ENCODE measurements at places on chromosomes 1 and 21. TPM values are rescaled to one million over a fixed set of nuclear protein-coding genes. Genes with fewer than 3 reads are reported as not detected.

- DNase-seq: no peak
Measured at GRCh38 chr1:96384611-96385010, 337.0 kb upstream of the PTBP2 start.

GRCh38 chr1:53967409-53968124 is 21.4 kb downstream of the LRRC42 start:
- DNase-seq: no peak

- peak; percentile 27 for DNase-seq
Measured at GRCh38 chr1:30450818-30451233, 272.6 kb downstream of the MATN1 start.

GRCh38 chr1:23601968-23602876 is 42.9 kb upstream of the ID3 start:
- DNase-seq: no peak

- no peak for DNase-seq
Measured at GRCh38 chr1:100304921-100305320, 38.9 kb downstream of the RTCA start.

GRCh38 chr1:203673550-203674411 is 47.1 kb downstream of the ATP2B4 start:
- no peak for DNase-seq

- no peak for DNase-seq
Measured at GRCh38 chr1:14310476-14310875, 288.0 kb upstream of the KAZN start.

GRCh38 chr21:41501919-41502318 is 6.0 kb downstream of the TMPRSS2 start:
- DNase-seq: no peak

GRCh38 chr1:70071601-70072000 is 133.8 kb downstream of the LRRC40 start:
- no peak for DNase-seq

DNA sequence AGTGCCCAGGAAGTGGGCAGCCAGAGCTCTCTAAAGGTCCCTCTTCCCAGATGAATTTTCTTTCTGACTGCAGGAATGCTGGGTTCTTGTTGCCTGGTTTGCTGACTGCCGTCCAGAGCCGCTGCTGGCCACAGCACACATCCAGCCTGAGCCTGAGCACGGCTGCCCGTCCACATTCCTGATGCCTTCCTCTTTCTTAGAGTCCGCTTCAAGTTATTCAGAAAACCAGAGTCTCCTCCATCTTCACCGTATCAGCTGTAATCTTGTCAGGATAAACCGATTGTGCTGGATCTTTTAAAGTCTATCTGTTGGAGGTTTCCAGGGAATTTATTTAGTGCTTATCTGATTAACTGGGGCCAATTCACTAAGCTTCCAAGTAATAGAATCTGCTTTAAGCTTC is 84.8 kb upstream of the BCAR3 start:
- DNase-seq: no peak

GRCh38 chr1:153684892-153685291 is 6.4 kb downstream of the NPR1 start:
- DNase-seq: no peak

- DNase-seq: no peak
Measured at GRCh38 chr1:69982992-69983391, 222.4 kb downstream of the LRRC40 start.

GRCh38 chr1:112509005-112509659 is 367 bp downstream of the WNT2B start:
- DNase-seq: peak; percentile 73

DNA sequence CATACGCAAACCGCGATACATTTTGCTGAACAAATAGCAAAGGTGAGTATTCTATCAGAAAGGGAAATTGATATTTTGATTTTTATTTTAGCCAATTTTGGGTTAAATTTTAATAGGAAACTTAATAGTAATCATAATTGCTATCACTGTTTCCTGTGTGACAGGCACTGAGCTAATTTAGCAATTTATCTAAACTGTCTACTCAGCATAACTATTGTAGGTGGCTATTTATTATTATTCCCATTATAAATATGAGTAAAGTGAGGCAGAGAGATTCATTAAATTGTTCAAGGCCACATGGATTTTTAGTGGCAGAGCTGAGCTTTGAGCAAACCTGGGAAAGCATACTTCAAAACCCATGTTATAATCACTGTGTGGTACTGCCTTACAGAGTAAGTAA is 21.1 kb downstream of the RTCA start:
- DNase-seq: no peak

- DNase-seq: no peak
Measured at GRCh38 chr1:158272681-158273080, 17.0 kb upstream of the CD1C start.

- DNase-seq: no peak
Measured at GRCh38 chr1:115922801-115923200, 53.5 kb upstream of the SLC22A15 start.

- DNase-seq: no peak
Measured at GRCh38 chr1:150516050-150516591, 569 bp downstream of the FALEC start.

GRCh38 chr1:159025043-159025442 is 15.3 kb downstream of the IFI16 start:
- no peak for DNase-seq

- no peak for DNase-seq
Measured at GRCh38 chr1:5416518-5416917, 575.7 kb downstream of the NPHP4 start.

GRCh38 chr1:82507011-82507410 is 706.3 kb downstream of the ADGRL2 start:
- no peak for DNase-seq

DNA sequence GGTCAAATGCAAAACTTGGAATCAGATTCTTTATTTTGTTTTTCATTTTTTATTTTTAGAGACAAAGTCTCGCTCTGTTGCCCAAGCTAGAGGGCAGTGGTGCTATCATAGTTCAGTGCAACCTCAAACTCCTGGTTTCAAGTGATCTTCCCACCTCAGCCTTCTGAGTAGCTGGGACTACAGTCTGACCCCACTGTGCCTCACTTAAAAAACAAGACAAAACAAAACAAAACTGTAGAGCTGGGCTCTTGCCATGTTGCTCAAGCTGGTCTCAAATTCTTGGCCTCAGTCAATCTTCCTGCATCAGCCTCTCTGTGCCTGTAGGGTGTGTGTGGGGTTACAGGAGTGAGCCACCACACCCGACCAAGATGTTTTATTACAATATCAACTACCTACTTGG is 396.0 kb upstream of the USP24 start:
- DNase-seq: no peak

GRCh38 chr21:38438462-38438893 is 59.8 kb downstream of the ERG start:
- peak; percentile 81 for DNase-seq

GRCh38 chr1:76113446-76113845 is 38.9 kb downstream of the ST6GALNAC3 start:
- DNase-seq: no peak

DNA sequence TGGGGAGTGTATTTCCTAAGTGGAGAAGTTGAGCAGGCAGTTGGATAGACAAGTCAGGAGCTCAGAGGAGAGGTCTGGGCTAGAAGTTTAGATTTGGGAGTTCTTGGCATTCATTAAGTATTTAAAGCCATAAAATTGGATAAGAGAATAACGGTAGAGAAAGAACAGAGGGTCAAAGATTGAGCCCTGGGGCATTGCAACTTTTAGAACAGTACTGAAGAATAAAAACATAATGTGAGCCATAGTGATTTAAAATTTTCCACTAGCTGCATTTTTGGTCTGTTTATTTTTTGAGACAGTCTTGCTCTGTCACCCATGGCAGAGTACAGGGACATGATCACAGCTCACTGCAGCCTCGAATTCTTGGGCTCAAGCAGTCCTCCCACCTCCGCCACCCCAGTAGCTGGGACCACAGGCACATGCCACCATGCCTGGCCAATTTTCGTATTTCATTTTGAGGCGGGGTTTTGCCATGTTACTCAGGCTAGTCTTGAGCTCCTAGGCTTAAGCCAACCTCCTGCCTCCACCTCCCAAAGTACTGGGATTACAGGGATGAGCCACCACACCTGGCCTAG is 85.9 kb upstream of the SOX13 start:
- no peak for DNase-seq

DNA sequence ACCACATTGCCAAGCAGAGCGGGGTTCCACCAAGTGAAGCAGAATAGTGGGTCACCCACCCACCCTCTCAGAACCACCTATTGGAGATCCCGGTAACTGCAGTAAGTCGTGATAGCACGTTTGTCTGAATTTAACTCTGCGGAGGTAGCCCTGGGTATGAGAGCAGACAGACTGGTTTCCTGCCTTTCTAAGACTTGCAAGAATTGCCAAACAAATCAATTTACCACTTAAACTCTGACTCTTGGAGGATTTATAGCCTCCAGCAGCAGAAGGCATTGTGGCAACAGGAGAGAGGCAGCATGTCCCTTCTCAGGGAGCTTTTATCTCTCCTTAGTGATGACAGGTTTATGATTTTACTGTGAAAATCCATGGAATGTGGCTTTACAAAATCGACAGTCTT is 287.9 kb upstream of the FMN2 start:
- DNase-seq: no peak

DNA sequence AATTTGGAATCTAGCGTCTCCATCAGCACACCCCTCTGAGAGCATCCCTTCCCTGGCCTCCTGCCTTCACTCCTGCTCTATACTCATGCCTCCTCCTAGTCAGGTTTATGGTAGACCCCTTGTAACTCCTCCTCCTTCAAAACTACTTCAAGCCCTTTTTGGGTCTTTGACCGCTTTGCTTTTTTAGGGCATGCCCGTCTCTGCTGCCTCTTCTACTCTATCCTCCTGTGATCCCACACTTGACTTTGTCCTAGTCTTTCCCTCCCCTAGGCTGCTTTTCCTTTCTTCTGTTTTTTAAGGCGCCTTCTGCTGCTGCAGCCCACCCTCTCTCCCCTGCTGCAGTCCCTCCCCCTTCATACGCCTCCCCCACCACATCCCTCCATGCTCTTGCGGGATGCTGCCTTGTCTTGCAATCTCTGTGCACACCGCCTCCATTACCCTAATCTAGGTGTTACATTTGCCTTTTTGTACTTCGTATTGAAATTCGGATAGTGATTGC is 1.5 kb downstream of the SNX27 start:
- no peak for DNase-seq

DNA sequence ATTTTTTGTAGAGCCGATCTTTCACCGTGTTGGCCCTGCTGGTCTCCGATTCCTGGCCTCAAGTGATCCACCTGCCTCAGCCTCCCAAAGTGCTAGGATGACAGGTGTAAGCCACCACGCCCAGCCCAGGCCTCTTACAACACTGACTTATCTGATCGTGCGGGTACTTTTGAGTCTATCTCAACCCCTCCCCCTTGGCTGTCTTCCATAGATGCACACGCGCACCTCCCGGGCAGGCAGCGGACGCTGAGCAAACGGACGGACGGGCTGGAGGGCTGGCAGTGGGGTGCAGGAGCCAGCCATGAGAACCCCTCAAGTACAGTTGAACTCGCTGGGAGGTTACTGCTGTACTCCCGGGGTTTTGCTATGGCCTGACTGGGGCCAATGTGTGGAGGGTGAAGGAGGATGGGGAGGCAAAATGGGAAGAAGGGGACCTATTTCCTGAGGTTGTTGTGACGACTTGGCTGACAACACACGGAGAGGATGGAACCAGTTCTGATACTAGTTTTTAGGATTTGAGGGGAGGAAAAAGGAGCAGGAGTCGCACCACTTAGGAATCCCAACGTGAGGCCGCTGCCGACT is 959 bp downstream of the CD58 start:
- peak; percentile 80 for DNase-seq

GRCh38 chr1:182191381-182192115 is 130.0 kb upstream of the ZNF648 start:
- DNase-seq: no peak

DNA sequence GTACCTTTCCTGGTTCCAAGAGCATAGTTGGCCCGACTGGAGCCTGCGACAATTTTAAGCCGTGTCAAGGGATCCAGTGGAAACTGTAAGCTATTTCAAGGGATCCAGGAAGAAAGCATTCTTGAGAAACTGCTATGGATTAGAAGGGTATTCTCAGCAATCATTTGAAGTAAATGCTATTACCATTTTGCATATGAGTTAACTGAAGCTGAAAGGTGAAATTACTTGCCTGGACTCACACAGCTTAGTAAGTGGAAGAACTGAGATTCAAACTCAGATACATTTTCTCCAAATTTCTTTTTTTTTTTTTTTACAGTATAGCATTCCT is 589 bp downstream of the ZNF684 start:
- DNase-seq: no peak

DNA sequence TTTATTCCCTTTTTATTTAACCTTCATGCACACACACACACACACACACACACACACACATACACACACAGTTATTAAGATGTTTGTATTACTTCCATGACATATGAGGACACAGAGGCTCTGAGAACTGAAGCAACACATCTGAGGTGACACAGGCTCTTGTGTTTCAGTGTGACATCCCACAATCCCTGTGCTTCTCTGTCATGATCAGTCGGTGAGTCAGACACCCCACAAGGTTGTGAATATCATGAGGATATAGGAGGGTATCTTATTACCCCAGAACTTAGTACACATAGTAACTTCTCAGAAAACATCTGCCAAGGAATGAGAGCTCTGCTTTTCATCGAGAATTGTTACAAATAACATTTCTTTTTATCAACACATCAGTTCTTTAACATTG is 459.3 kb downstream of the PLPP3 start:
- DNase-seq: no peak

DNA sequence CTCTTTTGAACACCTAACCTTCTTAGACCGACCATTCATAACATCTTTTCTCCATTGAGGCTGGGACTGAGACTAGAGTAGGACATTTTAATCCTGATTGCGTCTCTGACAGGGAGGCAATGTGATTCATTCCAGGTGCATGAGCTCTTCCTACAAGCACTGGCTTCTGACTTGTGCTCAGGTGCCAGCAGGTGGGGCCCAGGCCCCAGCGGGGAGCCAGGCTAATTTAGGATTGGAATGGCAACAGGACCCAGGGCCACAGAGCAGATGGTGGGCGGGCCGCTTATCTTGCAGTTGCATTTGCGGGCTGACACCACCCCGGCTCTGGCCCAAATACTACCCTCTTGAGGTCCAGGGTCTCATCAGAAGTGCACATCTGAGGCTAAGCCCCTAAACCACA is 4.1 kb downstream of the GPA33 start:
- DNase-seq: no peak

GRCh38 chr1:227225715-227226346 is 92.5 kb downstream of the CDC42BPA start:
- DNase-seq: no peak

- no peak for DNase-seq
Measured at GRCh38 chr1:64006276-64007051, 197.0 kb upstream of the UBE2U start.

- no peak for DNase-seq
Measured at GRCh38 chr21:27240839-27241238, 274.0 kb upstream of the ADAMTS5 start.

Gene CLDN14
- not detected for total RNA-seq

Gene RNU1-2
- total RNA-seq: 6,622 TPM

Gene IL20
- not detected for total RNA-seq

Gene FCRL4
- not detected for total RNA-seq

Gene SERTAD4
- total RNA-seq: 3.4 TPM

Gene GUCA2A
- total RNA-seq: not detected

Gene LIN28A
- total RNA-seq: not detected

Gene KLHDC9
- 3.2 TPM for total RNA-seq

Gene VANGL1
- total RNA-seq: 10.4 TPM

Gene SPRR4
- total RNA-seq: not detected

Gene SMAP2
- 55.3 TPM for total RNA-seq

Gene CYP4A11
- total RNA-seq: not detected

Gene ERICH3
- not detected for total RNA-seq

Gene PDE9A
- total RNA-seq: 15.3 TPM

Gene LCE6A
- not detected for total RNA-seq

Gene BTBD8
- total RNA-seq: 5.1 TPM

Gene HES4
- 26.8 TPM for total RNA-seq

Gene CD1B
- 0.61 TPM for total RNA-seq
